ENCODE measurements at places on chromosomes 16 and 17. TPM values are rescaled to one million over a fixed set of nuclear protein-coding genes. Genes with fewer than 3 reads are reported as not detected.

Gene MED1
- 22.4 TPM for total RNA-seq

Gene WNT9B
- total RNA-seq, result not detected

Gene CCL8
- total RNA-seq, result not detected

Gene MYL11
- not detected for total RNA-seq

Gene FZD2
- 3.3 TPM for total RNA-seq

Gene OTOA
- total RNA-seq, result not detected

Gene GNAO1
- total RNA-seq, result 0.09 TPM

Gene TBC1D26
- total RNA-seq, result not detected

Gene SDR42E2
- total RNA-seq, result not detected

Gene ITGAX
- not detected for total RNA-seq

Gene KRTAP9-8
- total RNA-seq, result not detected

Gene OR4D1
- not detected for total RNA-seq

Gene KRT25
- not detected for total RNA-seq

Gene TLCD1
- 20.2 TPM for total RNA-seq

Gene CCL16
- not detected for total RNA-seq

Gene USP43
- 8.7 TPM for total RNA-seq

Gene RHBDL3
- total RNA-seq, result not detected

Gene HAP1
- 7.3 TPM for total RNA-seq

Gene HASPIN
- 6.1 TPM for total RNA-seq

Gene TEX14
- total RNA-seq, result not detected

Gene GDPD1
- total RNA-seq, result 1.8 TPM

All from airway epithelial cell (primary cell).